ENCODE measurements at places on chromosomes 7 and 10.

DNA sequence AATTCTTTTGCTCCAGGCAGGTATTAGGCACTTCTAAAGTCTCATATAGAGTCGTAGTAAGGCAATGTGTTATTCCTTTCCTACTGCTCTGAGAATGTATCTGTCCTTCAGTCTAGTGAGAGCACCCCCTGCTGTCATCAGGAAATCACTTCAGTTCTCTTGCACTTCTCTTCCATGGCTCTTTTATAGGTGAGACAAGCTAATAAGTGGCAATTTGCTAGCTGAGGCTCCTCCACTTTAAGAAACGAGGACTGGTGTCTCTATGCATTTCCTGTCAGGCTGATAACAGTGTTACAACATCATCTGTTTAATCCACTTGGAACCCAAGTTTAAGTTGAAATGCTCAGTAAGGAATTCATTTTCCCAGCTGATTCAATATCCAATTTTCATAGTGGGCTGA lies 350.6 kb downstream of the TFEC start:
- DNase-seq: peak; percentile 6

- DNase-seq: no peak
These were observed 10.9 kb downstream of the OGDH start for GRCh38 chr7:44617225-44617890.

DNA sequence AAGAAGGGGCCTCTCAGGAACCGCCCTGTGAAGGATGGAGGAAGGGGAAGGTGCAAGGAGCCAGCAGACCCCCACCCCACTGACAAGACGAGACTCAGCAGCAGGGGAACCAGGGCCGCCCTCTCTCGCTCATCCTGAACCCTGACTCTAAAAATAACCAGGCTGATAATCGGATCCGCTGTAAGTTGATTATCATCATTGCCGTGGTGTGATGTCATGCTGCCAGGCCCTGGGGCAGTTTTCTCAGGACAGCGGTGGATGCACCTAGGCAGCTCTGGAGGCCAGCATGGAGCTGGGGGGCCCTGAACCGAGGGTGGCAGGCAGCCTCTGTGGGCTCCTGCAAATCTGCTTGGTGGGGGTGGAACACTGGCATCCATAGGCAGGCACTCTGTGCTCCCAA lies 7.9 kb downstream of the RET start:
- DNase-seq: no peak

GRCh38 chr7:47453093-47454061 lies 128.5 kb downstream of the TNS3 start:
- DNase-seq: no peak

DNA sequence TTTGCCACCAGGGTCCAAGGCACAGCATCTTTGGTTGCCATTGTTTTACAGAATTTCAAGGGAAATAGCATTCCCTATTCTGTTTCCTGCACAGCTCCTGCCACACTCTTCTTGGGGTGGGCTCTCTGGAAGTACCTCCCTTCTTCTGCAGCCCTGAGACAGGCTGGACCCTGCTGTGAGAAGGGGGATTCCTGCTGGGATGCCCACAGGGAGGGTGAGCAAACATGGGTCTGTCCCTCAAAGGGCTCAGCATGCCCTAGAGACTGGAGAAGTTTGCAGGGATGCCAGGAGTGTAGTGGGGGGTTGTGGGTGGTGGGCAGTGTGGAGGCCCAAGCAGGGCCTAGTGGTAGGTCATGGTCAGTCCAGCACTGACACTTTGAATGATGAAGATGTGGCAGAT lies 222.2 kb upstream of the GPR26 start:
- DNase-seq: no peak

DNA sequence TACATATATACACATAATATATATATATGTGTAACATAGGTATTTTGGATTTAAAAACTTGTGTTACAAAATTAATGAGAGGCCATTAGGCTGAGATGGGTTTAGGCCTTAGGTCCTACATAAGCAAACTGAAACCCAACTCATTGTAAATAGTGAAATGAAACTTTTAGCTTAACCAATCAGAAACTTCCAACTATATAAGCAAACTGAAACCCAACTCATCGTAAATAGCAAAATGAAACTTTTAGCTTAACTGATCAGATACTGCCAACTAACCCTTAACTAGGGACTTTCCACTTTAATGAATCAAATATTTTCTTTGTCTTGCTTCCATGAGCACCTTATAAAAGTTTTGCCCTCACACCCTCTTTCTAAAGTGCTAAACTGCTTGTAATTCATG lies 17.3 kb upstream of the SAMD9L start:
- DNase-seq: peak; percentile 26

- no peak for DNase-seq
These were observed 117.9 kb upstream of the KLF6 start for GRCh38 chr10:3902809-3903410.

DNA sequence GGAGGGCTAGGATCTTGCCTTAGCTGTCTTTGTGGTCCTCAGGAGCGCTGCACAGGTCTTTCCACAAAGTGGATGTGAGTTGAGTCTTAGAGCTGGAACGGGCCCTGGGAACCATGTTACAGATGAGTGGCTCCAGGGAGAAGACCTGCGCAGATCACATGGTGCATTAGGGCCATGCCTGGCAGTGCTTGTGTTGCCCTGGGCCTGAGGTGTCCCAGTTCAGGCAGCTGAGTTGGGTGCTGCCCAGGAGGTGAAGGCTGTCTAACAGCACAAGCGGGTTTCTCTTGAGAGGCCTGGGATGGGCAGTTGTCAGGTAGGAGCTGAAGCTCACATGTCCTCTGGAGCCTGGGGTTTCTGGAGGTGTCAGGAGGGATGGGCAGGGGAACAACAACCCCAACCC lies 33.7 kb upstream of the ANKRD2 start:
- DNase-seq: no peak

DNA sequence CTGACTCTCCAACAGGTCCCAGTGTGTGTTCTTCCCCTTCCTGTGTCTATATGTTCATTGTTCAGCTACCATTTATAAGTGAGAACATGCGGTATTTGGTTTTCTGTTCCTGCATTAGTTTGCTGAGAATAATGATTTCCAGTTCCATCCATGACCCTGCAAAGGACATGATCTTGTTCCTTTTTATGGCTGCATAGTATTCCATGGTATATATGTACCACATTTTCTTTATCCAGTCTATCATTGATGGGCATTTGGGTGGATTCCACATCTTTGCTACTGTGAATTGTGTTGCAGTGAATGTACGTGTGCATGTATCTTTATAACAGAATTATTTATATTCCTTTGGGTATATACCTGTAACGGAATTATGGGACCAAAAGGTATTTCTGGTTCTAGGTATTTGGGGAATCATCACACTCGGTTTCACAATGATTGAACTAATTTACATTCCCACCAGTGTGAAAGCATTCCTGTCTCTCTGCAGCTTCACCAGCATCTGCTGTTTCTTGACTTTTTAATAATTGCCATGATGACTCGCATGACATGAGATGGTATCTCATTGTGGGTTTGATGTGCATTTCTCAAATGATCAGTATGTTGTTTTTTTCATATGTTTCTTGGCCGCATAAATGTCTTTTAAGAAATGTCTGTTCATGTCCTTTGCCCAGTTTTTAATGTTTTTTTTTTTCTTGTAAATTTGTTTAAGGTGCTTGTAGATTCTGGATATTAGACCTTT lies 60.2 kb downstream of the LSMEM1 start:
- no peak for DNase-seq

Measured in CD4-positive, alpha-beta memory T cell (primary cell).